ENCODE measurements at places on chromosomes 6 and 20.

DNA sequence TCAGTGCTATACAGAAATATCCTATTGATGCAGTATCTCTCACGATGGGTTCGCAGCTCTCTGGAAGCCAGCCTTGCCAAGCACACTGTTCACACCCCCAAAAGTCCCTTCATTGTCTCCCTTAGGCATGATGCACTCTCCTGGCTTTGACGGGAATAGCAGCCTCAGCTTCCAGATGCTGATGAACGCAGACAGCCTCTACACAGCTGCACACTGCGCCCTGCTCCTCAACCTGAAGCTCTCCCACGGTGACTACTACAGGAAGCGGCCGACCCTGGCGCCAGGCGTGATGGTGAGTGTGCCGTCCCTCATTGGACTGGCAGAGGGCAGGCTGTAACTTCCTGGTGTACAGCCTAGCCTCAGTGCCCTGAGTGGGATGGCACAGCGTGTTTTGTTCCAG, 60.0 kb upstream of the PBOV1 start:
- DNase-seq = peak; percentile 69

- DNase-seq = no peak
Observed at GRCh38 chr20:48262466-48262865, 477.2 kb upstream of the SULF2 start.

DNA sequence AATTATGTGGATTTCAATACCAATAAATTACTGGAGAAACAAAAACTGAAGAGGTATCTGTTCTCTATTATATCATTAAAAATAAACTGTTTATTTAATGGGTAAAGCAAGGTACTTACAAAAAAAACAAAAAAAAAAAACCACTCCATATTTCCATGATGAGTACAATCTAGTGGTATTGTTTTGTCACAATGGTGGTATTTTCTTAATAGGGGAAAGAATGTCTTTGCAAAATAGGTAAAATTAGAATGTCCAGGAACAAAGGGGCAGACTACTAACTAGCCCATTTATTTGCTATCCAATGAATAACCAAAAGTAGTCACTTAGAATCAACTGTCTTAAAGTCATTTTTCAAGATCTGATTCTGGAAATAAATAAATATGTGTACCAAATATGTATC, 92.0 kb downstream of the ARHGAP18 start:
- peak; percentile 22 for DNase-seq

GRCh38 chr20:56903421-56903820, 274.3 kb downstream of the TFAP2C start:
- no peak for DNase-seq

GRCh38 chr6:117552618-117553017, 49.7 kb downstream of the GOPC start:
- no peak for DNase-seq

DNA sequence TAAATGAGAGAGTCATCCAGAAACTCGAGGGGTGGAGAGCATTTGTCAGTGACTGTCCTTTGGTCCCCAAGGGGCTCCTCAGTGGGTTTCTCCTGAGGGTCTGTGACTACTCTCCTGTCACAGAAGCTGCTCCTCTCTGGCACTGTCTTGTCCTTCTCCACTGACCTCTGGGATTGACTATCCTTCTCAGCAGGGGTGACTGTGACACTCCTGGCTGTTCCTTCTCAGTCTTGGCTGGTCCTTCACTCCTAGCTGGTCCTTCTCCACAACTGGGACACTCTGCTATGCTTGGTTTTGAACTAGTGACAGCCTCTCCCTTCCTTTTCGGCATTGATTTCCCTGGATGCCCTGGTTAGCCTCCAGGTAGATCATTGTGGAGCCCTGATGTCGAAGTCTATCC, 33.5 kb downstream of the DYNLT1 start:
- no peak for DNase-seq
